ENCODE measurements at places on chromosomes 5 and 9.
A peak's percentile ranks its signal among the peaks of the same experiment; 100 is the strongest.

GRCh38 chr9:124593200-124593599 is 86.0 kb upstream of the NR5A1 start:
- DNase-seq, result no peak

DNA sequence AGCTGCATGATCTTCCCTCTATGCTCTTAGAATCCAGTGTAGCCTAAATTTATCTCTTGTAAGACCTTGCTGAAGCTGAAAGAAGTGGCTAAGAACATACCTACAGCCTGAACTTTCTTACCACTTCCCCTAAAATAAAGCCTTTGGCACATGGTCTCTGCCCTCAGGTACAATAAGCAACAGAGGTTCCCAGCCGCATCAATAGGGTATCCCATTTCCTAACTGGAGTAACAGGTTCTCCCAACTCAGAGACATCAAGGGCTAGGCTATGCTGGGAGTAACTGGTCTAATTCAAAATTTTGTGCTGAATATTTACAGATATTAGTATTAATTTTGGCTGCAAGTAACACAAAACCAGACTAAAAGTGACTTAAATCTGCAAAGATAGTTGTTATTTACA is 335.8 kb upstream of the TRPC7 start:
- no peak for DNase-seq

DNA sequence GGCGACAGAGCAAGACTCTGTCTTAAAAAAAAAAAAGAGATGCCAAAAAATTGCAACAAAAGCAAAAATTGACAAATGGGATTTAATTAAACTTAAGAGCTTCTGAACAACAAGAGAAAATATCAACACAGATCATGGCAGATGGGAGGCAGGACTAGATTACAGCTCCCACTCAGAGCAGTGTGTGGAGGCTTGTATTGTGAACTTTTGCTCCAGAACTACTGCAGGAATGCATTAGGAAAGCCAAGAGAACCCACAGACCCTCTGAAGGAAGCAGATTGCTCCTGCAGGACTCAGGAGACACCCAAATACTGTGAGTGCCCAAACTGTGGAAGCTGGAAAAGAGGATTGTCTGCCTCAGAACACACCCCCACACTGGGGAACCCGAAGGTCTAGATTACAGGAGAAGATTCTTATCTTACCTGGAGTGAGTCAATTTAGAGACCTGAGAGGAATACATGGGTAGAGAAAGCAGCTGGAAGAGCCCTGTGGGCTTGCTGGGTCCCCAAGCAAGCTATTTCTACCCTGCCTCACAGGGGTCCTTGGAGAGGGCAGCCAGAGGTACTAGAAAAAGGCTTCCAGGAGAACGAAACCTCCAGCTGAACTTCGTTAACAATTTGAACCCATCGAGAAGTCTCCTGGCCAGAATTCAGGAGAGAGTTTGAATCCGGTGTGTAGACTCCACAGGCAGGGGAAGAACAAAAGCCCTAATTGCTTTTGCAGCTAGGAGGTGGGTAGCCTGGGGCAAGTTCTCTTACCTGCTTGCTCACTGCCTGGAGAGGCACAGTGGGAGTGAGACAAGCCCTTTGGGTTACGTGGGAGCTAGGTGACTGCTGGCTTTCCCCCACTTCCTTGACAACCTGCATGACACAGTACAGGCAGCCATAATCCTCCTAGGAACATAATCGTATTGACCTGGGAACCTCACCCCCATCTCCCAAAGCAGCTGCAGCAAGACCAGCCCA is 593.4 kb upstream of the RGMB start:
- DNase-seq, result no peak

DNA sequence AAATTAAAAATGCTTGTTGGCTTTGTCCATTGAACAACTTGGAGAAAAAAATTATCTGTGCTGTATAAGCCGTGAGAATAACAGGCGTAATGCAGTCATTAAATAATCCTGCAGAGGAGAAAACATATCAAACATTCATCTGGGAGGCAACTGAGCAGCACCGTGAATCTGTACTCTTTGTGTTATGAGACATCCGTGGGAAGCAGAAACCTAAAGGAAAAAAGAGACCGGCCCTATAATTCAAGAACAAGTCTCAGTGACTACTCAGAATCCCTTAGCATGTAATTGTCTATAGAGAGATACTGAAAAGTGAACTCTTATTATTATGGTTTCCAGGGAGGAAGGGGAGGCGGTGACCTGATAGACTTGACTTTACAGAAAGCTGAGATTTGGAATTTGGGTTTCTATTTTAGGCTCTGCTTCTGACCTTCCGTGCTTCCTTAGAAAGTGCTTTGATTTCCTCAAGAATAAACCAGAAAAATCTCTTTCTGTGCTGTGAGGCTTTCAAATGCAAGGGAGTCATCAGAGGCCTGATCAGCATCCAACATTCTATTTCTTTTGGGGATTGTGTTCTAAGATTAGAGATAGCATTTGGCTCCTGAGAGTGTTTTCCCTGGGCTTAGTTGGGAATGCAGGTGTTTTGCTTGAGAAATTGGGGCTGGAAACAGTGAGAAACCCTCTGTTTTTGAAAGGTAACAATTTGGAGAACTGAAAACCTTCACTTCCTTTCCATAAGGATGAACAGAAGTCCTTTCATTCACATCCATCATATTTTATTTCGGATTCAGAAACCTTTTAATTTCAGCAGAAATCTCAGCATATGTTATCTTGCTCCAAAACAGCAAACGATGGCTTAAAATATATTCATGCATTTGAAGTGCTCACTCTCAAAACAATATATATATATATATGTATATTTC is 296.7 kb downstream of the CSNK1G3 start:
- DNase-seq, result no peak

GRCh38 chr9:111711548-111711947 is 50.1 kb downstream of the GNG10 start:
- DNase-seq, result no peak

GRCh38 chr9:117771136-117771535 is 66.9 kb downstream of the TLR4 start:
- no peak for DNase-seq

DNA sequence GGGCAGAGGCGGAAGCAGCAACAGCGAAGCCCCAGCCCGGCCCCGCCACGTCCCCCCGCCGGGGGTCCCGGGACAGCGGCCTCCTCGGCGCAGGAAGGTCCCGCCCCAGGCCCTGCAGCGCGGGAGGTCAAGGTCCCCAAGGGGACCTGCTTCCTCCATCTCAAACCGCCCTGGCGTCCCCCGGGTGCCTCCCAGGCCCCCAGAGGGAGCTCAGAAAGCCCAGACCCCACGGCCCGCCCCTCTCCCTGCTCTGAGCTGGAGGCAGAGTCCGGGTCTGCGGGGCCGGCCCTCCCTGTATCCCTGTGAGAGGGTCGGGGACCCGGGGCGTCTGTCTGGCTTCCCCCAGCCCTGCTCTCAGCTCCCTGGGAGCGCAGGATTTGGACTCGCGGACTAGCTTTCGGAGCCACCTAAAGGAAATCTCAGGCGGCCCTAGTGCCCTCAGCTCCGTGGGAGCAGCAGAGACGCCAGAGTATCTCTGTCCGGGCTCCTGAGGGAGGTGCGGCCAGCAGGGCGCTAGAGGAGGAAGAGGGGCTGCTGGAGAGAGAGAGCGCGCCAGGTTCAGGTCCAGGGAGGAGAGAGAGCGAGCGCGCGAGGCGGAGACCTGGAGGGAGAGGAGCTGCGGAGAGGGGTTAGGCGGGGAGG is 30.7 kb downstream of the EXOC3 start:
- peak; percentile 65 for DNase-seq

DNA sequence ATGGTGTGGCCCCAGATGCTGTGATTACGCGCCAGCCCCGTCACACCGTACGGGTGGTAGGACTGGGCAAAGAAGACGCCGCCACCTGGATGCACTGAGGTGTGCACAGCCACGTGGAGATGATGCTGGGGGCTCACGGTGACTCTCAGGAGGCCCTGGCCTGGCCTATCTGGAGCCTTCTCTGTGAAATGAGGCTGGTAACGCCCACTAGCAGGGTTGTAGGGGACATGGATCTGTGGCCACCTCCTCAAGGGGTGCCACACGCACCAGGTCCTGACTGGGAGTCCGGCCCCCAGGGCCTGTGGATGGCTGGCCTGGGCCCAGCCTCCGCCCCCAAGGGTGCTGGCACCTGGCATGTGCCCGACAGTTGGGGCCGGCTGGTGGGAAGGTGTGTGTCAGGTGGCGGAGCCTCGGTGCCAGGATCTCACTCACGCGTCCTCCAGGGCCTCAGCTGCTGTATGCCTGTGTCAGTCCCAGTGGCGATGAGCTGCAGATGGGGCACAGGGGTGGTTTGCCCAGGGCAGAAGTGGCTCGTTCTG is 32.4 kb downstream of the NEK6 start:
- peak; percentile 48 for DNase-seq

GRCh38 chr5:93532370-93532769 is 48.6 kb downstream of the NR2F1-AS1 start:
- DNase-seq, result no peak

GRCh38 chr5:124457901-124458300 is 288.5 kb downstream of the ZNF608 start:
- DNase-seq, result no peak

DNA sequence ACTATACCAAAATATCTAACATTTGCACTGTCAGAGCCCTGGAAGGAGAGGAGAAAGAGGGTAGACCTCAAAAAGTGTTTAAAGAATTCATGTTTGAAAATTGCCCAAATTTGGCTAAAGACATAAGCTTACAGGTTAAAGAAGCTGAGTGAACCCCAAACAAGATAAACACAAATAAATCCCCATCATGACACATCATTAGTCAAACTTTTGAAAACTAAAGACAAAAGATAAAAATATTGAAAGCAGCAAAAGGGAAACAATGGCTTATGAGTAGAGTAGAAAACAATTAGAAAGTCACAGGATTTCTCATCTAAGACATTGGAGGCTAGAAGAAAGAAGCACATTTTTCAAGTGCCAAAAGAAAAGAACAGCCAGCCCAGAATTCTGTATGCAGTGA is 6.1 kb upstream of the UBLCP1 start:
- no peak for DNase-seq

DNA sequence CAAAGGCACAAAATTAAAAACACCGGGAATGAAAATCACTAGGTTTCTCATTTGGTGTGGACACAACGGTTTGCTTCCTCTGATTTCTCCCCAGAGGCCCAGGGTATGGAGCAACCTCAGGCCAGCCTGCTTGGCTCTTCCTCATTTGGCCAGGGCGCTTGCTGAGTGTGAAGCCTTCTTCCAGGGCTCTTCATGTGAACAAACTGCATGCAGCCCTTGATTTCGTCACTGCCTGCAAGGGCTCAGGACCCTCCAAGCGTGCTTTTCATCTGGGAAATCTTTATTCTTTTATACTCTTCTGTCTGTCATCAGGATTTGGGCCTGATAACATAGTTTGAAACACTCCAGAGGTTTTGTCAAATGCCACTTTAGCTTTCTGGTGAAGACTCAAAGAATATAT is 122.6 kb upstream of the KLF4 start:
- no peak for DNase-seq

DNA sequence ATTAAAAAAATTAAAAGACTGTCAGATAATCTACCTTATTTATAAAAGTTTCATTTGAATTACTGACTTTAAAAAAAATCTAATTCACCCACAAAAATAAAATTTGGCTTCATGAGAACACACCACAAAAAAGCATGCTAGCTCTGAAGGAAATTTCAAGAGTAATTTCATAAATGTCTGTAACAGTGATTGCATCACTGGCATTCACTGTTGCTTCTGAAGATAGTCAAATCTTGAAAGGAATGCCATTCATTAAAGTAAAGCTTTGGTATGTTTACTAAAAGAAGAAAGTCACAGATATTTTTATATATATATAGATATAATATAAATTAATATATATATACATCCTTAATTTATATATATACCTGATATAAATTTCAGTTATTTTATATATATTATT is 43.4 kb downstream of the NADK2 start:
- DNase-seq, result no peak

GRCh38 chr5:29114331-29114768 is 2076.0 kb upstream of the CDH9 start:
- DNase-seq, result no peak

- no peak for DNase-seq
These were observed 77.8 kb downstream of the GCNT4 start for GRCh38 chr5:74974451-74975091.

DNA sequence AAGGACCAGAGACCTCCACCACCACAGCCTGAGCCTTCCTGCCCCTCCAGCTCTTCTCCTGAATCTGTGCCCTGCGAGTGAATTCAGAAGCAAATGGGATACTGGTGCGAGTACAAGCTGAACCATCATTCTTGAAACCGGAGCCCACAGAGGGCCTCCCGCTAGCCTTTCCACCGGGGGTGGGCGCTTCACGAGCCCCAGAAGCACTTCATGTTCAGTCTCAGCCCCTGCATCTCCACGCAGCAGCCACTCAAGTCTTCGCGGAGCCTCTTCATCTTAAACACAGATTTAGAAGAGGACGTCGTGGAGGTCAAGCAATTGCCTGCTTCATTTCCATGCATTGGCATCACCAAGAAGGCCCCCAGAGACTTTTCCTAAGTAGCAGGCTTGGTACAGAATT is 26.0 kb upstream of the OLFM1 start:
- DNase-seq, result no peak

DNA sequence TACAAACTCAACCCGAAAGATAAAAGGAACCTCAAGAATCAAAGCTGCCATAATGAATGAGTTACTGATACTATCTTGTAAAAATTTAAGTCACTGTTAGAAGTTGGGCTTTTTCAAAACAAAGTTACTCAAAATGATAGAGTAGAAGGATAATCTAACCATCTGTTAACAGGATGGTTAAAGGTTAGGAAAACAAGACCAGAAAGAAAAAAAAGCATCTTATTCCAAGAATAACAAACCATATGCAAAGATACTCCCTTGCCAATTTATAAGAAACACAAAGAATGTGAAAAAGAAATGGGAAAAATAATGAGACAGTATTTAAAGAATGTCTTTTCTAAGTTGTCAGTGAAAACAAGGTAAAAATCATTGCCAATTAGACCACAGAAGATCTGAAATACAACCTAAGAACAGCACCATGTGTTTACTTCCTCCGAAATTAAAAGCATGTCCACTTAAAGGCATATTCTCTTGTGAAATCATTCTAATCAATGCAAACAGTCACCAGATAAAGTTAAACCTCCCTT is 51.2 kb downstream of the STRBP start:
- DNase-seq, result no peak

DNA sequence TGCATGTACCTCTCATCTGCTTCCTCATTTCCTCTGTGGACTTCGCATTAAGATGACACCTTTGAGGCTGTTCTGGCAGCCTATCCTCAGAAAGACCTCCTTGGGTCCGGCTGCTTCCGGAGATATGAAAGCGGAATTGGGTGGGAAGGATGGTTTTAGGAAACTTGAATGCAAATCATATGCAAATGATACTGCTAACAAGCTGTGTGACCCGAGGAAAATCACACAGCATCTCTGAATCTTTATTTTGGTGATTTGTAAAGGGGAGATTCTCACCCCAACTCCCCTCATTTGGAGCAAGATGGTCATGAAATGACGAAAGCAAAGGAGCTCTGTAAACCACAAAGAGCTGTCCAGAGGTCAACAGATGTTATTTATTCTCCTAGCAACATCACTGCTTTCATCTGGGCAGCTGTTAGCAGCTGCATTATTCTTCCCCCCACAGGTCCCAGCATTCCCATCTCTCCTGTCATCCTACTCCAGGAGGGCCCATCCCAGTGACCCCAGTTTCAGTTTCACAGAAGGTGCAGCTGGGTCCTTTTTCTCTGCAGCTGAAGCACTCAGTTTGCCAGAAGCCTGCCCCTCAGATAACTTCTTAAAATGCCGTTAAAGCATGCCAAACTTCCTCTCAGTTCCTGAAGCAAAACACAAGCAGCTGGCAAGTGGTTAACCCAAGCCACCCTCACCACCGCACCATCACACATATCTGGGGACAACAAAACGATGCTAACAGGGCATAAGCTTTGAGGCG is 269.5 kb downstream of the SEC61B start:
- peak; percentile 35 for DNase-seq

- no peak for DNase-seq
These were observed 39.1 kb downstream of the COL23A1 start for GRCh38 chr5:178551059-178551458.
